ENCODE measurements at places on chromosomes 7 and 10.

DNA sequence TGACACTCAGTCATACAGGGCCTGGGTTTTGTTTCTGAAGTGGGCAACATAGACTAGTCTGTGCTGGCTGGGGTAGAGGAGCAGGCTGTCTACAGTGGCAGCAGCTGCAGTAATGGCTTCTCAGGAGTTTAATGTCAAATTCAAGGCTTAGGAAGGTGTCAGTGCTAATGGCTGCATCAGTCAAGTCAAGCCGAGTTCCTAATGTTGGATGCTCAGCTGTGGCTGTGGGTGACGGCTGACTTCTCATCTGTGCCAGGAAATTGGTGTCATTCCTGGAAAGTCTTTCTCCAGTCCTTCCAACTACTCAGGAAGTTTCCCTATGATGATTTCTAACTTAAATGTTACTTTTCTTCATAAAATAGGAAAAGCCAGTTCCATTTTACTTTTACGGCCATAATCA, 468.1 kb upstream of the IGFBP3 start:
- no peak for DNase-seq

GRCh38 chr10:86377797-86378146, 11.2 kb upstream of the GRID1 start:
- no peak for DNase-seq

DNA sequence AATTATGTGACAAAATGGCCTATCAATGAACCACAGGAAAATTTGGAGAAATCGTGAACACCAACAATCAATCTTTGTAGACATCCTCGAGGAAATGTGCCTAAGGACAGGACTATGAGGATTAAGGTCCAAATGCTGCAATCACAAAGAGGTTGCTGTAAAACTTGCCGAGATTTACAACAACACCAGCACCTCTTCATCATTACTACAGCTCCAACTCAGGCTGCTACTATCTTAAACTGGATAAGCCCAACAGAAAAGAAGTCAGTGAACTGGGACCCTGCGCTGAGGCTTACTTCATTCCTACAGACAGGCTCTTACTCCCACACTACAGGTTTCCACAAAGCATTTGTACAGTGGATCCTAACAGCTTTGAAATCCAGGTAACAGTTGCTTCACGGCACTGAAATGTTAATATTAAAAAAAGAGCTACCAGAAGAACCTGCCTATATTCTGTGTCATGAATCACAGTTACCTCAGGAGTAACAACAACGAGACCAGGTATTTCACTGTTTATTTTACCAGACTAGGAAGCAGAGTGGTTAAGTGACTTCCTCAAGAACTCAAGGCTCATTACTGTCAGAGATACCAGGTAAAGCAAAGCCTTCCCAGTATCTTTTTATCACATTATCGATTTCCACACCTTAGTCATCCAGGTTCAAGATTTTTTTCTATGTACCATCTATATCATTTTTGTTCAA, 23.9 kb downstream of the CACUL1 start:
- DNase-seq = no peak

GRCh38 chr10:100183481-100183880, 2.3 kb downstream of the ERLIN1 start:
- no peak for DNase-seq

GRCh38 chr7:52168085-52168484, 851.5 kb upstream of the COBL start:
- no peak for DNase-seq

GRCh38 chr10:118349235-118349634, 7.1 kb upstream of the FAM204A start:
- DNase-seq = no peak

DNA sequence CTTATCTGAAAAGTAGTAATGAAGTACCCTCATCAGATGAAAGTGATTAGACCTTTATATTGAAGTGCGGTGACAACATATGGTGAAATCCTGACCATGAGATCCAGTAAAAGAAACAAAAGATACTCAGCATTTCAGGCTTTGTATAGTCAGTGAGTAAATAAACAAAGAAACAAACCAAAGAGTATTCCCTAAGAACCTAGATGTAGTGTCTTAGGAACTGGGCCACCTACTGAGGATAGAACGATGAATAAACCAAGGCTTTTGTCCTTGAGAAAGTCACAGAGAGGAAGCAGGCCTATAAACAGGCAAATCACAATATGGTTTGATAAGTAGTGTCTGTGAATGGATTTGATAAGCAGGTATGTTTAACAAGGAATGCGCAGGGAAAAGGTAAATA, 46.2 kb downstream of the ZNF277 start:
- no peak for DNase-seq

GRCh38 chr7:96479015-96479645, 157.2 kb upstream of the SLC25A13 start:
- DNase-seq = no peak

- DNase-seq = peak; percentile 4
These were observed 687 bp downstream of the EPDR1 start for GRCh38 chr7:37920849-37921805.

GRCh38 chr7:124989911-124990310, 60.3 kb upstream of the POT1 start:
- DNase-seq = no peak

DNA sequence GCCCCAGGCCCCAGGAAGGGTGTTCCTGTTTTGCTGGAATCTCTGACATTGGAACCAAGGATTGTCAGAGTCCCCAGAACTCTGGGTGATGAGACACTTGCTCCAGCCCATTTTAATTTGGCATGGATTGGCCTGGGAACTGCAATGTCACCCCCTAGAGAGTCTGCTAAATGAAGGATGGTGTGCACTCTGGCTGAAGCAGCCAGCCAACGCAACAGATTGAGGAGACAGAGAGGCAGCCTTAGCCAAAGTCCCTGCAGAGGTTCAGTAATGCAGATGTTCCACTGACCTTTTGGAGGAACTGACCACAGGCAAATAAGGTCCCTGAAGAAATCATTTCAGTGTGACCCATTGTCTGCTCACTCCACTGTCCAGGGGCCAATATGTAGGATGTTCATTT, 13.4 kb downstream of the LRRC18 start:
- no peak for DNase-seq

Data from stimulated activated CD8-positive, alpha-beta memory T cell treated with anti-CD3 and anti-CD28 coated beads, Interleukin-4, amount 100 ng/mL, for 24 hours (primary cell).